ENCODE measurements at places on chromosomes 2 and 18.

DNA sequence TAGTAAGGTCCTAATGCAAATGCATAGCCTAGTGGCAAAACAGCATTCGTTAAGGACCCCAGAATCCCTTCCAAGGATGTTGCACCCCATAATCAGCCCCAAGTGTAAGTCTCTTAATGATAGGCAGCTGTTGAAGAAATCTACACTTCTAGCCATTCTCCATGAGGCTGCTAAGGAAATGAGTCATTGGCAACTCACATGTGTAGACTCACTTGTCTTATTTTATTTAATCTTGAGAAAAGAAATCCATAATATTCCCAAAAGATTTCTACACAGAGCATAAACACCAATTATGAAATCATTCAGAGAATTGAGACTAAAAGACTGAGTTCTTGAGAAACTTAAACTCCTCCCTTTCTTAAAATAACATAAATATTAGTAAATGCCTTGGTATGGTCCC is 52.4 kb downstream of the AKAIN1 start:
- DNase-seq: no peak

DNA sequence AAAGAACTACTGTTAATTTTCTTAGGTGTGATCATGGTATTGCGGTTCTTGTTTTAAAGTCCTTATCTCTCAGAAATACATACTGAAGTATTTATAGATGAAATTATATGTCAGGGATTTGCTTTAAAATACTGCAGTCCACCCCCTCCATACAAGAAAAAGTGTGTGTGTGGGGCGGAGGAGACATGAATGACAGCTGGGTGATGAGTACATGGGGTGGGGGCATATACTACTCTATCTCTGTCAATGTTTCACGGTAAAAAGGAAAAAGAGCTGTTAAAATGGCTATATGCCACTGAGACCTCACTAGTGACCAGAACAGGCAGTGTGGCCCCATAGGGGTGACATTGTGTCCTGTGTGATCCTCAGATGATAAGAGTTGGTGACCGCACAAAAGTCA is 54.1 kb downstream of the SPRED2 start:
- DNase-seq: no peak

DNA sequence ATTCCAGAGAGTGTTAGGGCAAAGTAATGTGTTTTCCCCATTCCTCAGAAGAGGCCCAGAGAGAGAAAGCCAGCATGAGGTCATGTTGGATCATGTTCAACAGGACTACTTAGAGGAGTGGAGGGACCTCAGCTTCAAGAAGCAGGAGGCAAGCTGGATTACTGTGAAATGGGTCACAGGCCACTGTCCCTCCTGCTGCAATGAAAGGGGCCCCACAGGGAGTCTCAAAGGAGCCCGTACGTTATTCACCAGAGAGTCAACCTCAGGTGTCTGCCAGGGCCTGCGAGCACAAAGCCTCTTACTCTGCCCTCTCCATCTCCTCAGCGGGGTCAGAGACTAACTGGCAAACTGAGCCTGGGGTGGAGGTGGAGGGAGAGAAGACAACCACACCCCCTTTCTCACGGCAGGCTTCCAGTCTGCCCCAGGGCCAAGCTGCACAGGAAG is 27.2 kb upstream of the ACYP2 start:
- no peak for DNase-seq

GRCh38 chr2:127410871-127411652 is 7.2 kb upstream of the PROC start:
- DNase-seq: no peak

DNA sequence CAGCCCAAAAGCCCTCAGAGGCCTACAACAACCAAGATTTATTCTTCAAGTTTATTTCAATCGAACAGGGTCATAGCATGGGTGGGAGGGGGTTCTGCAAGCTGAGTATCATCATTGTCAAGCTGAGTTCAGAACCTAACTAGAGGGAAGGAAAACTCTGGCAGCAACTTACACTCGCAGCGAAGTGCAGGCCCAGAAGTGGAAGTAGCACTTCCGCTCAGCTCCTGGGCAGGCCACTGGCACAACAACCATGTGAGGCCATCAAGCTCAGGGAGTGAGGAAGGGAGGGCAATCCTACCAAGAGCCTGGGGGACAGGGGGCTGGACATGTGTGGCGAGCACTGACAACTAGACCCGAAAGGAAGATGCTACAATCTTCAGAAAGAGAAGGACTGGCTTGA is 4.8 kb downstream of the UXS1 start:
- DNase-seq: no peak

GRCh38 chr2:217650229-217650628 is 352.6 kb downstream of the TNS1 start:
- no peak for DNase-seq

DNA sequence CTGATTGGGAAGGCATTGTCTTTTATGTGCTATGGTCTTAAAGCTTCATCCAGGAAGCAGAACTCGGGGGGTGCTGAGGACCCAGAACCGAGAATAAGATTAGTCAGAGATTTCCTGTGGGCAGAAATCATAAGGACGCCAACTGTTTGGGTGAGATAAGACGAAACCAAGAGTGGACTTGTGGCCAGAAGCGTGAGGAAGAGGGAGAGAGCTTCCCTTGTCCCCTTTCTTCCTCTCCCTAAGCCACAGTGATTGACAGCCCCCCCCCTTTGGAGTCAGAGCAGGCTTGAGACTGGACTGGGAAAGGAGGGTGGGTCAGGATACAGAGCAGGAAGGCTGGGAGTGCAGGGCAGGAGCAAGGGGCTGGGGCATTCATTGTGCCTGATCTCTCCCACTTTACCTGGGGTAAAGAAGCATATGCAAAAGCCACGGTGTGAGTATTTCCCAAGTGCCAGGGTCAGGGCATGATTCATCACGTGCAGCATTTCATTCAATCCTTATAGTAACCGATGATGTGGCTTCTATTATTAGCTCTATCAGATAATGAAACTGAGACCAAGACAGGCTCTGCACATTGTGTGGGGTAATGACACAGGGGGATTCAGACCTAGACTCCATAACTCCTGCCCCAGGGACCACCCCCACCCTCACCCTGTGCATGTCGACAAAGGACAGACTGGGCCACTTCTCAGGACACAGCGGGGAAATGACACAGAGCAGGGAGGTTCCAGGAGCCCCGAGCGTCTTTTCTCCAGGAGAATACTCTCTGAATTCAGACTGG is 3.0 kb upstream of the IL1RN start:
- DNase-seq: peak; percentile 25

DNA sequence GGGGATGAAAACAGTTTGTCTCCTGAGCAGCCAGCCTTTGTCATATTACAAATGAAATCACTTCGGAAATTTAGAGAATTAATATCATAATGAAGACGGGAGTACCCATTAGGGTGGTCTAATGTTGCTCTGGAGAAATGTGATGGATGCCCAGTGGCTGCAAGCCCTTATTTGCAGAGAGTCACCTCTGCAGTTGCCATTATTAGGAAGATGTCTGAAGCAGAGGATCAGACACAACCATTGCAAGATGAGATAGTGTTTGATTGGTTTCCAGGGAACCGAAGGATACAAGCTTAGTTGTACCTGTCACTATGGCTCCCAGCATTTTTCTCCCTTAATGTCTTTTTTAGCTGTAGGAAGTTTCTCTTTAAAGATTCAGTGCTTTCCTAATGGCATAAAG is 272.4 kb downstream of the FIGN start:
- DNase-seq: no peak

DNA sequence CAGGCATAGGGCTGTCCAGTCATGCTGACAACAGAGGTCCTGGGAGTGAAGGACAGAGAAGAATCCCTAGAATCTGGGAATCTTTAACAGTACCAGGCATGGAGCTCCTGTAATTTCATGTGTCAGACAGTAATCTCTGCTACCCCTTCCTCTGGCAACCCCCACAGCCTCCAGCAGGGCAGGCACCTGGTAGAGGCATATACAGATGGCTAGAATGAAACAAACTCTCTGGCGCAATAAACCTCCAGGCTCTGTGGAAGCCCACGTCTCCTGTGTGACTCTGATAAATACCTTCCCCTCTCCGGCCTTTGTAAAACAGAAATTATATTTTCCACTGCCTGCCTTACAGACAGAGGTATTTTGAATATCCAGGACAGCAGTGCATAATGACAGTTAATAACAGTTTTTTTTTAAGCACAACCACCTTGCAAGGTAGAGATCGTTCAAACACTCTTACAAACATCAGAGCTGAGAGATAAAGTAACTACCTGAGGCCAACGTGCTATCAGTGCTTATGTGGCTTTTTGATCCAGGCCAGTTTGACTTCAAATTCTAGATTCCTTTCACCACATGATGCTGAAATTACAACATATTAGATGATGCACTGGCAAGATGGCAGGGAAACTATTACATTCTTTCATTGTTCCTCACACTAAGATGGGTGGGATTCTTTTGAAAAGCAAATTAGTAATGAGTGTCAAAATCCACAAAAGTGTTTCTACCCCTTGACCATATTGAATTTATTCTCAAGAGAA is 47.7 kb upstream of the TMEM247 start:
- no peak for DNase-seq

DNA sequence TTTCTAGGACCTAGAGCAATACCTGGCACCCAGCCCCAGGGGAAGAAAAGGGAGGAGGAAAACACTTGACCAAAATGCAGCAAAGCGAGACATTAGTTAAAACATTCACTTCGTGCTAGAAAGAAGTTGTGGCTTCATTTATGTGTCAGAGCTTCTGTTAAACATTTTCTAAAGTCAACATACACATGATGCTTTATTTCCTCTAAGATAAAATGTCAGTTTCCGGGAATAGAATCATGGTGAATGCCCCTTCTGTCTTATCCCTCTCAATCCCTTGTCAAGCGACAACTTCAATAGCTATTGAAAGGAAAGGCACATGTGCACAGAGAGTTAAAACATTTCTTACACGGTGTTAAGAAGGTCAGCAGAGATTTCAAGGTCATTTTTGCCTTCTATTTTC is 404.6 kb upstream of the CWC22 start:
- no peak for DNase-seq

Data from H54 (cell line).